GM19239 (cell line): ENCODE measurements at places on chromosomes 6 and 20.

DNA sequence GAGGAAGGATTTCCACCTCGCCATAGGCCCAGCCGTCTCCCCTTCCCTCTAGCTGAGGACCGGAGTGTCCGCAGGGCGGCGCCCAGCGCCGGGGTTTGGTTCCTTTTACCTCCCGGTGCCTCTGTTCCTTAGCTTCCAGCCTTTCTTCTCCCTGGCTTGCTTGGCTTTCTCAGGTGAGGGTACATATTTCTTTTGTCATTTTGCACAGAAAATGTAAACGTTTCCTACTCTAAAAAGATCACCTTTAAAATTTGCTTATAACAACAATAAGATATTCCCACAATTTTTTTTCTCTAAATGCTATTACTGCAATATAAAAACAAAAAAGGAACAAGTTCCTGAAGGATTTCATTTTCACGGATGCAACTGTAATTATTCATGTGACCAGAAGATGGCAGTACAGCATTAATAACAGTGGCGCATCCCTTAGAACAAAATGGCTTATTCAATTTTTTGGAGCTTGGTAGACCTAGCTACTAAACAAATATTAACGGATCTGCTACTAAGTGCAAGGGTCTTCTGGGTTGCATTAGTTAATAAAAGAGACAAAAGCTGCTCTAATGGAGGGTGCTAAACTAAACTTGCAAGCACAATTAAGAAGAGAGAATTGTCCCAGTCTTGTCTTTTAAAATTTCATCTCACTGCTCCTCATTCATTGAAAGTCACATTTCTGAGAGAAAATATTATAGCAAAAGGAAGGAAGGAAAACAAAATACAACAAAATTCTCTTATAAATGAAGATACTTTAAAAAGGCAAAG is 172.9 kb downstream of the ADGRG6 start:
- peak; percentile 14 for DNase-seq

DNA sequence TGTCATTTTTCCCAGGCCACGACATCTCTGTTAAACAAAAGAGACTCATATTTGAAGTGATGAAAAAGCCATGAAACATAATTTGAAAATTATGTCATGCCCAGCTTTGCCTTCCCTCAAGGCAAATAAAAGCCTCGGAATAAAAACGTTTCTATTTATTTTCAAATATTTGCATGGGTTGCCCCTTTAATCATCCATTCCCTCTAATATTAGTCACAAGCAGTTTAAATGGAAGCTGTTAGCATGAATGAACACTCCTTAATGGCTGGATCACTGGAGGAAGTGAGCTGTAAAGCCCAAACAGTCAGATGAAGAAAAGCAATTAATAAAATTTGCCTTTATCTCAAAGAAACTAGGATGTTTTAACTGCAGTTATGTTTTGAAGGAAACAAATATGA is 69.3 kb upstream of the STMND1 start:
- DNase-seq, result no peak

- no peak for DNase-seq
Observed at GRCh38 chr6:146087386-146087785, 58.5 kb downstream of the GRM1 start.

GRCh38 chr6:74611220-74611619 is 594.6 kb downstream of the COL12A1 start:
- DNase-seq, result no peak

DNA sequence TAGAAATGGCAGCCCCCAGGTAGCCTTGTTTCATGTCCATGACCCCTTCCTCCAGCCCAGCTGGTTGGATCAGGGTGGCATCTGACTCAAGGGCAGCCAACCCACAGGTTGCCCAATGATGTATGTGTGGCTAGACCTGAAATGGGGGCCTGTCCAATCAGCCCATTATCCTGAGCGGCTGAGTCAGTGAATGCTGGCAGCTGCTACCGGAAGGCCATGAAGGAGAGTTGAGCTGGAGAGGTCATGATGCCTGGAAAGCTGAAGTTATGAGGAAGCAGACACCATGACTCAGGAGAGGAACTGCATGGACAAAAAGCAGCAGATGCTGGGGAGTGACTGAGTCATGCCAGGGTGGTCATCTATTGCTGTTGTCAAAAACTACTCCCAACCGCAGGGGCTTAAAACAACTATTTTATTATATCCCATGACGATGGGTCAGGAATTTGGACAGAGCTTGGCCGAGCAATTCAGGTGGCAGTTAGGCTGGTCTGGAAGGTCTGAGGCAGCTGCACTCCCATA is 67.3 kb downstream of the MDGA1 start:
- no peak for DNase-seq

DNA sequence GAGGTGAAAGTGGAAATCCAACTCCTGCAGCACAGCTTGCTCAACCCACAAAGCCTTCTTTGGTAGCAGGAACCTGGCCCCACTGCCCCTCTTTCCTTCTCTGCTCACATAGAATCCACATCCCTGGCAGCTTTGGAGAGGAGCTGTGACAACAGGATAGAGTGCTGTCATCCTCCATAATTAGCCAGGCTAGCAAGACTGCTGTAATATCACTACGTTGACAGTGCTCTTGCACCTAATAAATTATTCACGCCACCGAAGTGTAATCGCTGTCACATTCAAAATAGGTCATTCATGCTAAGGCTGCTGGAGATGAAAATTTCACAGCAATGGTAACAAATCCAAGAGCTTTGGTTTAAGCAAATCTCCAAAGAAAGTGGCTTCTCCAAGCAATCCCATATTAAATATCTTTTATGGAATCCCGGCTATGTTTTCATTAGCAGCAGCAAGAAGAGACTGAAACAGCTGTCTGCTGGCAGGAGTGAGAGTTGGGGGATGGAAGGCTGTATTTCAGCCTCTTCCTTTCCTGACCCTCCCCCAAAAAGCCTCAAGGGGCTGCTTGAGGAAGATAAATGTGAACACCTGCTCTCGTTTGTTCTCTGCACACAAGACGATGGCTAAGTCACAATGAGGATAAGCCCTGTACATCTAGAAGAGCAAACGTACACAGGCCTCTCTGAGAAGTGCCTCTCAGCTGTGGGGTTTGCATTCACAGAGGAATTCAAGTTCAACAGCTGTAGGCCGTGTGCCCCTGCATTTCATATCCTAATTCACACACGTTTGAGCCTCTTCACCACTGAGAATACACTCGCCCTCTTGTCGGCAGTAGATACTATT is 16.5 kb downstream of the RIPOR2 start:
- DNase-seq, result no peak

DNA sequence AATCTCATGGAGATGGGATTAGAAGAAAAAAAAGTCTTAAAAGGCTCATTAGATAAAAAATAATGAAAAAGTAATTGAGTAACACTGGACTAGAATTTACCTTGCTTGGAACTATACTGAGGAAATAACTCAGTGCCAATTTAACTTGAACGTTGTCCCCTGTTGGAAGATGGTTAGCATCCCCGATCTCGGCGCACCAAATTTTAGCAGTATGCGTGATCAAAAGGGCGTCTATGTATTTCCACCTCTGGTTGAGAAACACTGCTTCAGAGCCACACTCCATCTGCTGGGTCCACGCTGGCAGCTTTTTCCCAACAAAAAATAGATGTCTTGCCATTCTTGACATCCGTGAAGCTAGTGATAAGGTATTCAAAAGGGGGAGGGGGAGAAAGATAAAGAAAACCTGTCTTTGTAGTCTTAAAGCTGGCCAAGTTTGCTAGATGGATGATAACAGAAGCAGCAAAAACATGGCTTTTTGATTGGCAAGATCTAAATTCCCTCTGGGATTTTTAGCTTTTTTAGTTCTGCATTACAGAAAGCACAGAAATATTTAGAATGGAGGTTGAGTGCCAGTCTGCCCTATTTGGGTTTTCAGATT is 6.4 kb downstream of the HINT3 start:
- DNase-seq, result no peak

GRCh38 chr6:68726337-68726736 is 91.3 kb downstream of the ADGRB3 start:
- DNase-seq, result no peak

DNA sequence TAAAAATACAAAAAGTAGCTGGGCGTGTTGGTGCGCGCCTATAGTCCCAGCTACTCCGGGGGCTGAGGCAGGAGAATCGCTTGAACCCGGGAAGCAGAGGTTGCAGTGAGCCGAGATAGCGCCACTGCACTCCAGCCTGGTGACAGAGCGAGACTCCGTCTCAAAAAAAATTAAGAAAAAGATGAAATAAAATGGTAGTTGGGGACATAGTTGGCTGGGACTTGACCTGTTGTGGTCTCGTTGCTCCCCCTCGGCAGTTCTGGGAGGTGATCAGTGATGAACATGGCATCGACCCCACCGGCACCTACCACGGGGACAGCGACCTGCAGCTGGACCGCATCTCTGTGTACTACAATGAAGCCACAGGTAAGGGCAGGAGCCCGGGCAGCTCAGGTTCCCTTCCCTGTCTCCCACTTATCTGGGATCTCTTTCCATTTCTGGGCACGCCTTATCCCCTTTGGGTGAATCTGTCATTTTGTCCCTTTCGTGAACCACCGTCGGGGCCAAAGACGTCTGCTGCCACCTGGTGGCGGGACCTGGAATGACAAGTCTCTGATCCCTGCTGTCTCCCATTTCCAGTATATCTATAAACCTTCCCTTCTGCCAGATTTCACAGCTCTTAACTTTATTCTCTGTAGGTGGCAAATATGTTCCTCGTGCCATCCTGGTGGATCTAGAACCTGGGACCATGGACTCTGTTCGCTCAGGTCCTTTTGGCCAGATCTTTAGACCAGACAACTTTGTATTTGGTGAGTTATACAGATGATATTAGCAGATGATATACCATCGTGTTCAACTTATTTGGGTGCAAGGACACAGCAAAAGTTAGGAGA is 2.3 kb downstream of the TUBB start:
- peak; percentile 52 for DNase-seq

- DNase-seq, result no peak
Observed at GRCh38 chr6:27809939-27810767, 102.0 kb downstream of the OR2B2 start.

GRCh38 chr20:13286052-13286451 is 65.0 kb downstream of the ISM1 start:
- DNase-seq, result no peak

- DNase-seq, result no peak
Observed at GRCh38 chr6:4662886-4663285, 113.3 kb upstream of the CDYL start.

- no peak for DNase-seq
Observed at GRCh38 chr20:18929800-18930199, 116.2 kb downstream of the SCP2D1 start.

DNA sequence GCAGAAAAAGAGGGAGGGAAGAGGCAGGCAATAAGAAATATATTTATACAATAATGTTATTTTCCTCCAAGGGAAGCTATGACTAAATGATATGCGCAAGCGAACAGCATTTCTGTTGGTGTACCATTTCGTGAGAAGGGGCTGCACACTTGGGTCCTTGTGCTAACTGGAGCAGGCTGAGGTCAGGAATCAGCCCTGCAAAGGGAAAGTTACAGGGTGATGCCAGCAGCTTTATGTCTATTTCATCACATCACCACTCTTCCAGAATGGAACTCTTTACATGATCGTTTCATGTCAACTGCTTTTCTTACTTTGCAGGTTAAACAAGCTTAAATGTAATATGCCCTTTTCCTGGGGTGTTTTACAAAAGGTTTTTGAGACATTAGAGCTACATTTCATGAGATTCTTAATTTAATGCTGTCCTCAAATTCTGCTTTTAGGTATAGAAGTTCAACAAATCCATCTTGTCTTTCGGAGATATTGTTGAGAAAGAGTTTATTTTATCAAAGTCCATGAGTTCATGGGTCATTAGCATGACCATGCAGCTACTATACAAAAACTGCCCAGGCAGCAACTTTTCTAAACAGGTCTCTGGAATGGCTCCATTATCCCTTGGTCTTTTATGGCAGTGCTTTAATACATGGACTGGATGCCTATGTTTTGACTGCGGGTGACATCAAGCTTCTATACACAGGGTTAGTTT is 443.8 kb downstream of the TENT5A start:
- DNase-seq, result no peak

DNA sequence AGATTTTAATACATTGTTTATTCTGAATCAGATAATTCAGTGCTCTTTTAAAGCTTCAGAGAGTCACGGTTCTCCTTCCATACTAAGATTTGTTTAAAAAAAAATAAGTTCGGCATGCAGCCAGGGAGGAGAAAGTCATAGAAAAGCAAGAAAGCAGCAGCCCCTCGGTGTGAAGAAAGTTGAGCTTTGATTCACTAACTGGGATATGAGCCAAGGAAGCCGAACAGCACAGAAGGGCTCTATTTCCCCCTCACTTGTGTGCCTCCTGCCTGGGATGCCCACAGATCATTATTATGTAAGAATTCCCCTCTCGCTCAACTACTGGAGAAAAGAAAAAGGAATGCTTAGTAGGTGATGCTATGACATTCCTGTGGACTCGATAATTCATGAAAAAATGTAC is 69.3 kb upstream of the SYNJ2 start:
- DNase-seq, result no peak

DNA sequence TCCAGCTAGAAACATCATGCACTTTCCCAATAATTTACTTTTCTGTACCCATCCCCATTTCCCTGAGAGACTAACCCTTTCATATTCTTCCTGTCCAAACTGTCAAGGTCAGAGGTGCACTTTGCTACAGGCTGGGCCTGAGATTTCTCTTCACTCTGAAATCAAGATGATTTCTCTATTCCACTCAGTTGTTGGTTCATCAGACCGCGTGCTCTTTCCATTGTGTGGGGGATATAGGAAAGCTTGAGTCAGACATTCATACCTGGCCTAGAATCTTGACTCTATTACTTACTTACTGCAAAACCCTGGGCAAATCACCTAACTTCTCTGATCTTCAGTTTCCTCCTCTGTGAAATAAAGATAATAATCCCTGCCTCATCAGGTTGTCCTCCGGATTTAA is 4.7 kb upstream of the ZDHHC14 start:
- no peak for DNase-seq

GRCh38 chr6:125679128-125679527 is 70.3 kb upstream of the HEY2 start:
- DNase-seq, result no peak

GRCh38 chr20:63589261-63590217 is 15.5 kb upstream of the HELZ2 start:
- no peak for DNase-seq

GRCh38 chr20:43846516-43846905 is 68.1 kb upstream of the TOX2 start:
- DNase-seq, result no peak

DNA sequence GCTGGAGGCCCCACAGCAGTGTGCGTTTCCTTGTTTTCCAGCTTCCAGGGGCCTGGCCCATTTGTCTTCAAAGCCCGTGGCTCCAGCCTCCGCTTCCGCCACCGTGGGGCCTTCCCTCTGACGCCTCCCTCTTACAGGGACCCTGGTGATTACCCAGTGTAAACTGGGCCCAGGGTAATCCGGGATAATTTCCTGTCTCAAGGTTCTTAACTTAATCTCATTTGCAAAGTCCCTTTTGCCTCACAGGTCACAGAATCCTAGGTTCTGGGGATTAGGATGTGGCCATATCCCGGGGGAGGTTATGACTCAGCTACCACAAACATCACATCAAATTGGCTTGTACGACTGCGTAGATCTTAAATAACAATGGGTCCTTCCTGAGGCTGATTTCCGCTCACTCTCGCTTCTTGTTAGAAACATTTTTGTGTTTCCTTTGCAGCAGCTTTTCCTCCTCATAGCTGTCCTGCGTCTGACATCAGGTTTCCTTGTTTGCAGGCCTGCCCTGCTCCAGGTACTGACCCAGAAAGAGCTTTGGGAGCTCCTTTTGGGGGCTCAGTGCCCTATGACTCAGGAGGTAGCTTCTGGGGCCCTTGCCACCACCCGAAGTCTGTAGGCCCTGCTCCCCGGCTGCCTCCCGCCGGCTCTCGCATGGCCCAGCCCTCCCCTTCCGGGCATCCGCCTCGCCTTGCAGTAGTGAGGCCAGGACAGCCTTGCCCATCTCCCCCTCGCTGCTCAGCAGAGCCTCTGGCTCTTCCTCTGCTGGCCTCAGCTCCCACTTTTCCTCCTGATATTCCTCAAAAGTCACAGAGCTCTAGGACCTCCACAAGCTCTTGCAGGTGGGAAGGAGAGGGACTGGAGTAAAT is 100.5 kb downstream of the ERMARD start:
- DNase-seq, result no peak
